ENCODE measurements at places on chromosomes 3 and 15.

GRCh38 chr15:37087131-37087588 lies 13.2 kb downstream of the MEIS2 start:
- DNase-seq: no peak

DNA sequence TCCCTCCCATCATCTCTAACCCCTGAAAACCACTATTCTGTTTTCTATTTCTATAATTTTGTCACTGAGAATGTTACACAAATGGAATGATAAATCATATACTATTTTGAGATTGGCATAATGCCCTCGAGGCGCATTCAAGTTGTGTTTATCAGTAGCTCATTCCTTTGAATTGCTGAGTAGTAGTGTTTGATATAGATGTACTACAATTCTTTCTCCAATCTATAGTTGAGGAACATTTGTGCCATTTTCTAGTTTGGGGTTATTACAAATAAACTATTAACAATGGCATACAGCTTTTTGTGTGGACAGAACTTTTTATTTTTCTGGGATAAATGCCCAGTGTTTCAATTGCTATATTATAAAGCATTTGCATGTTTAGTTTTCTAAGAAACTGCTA lies 86.0 kb downstream of the CCR1 start:
- no peak for DNase-seq

GRCh38 chr3:32216172-32216783 lies 22.2 kb upstream of the CMTM8 start:
- peak; percentile 19 for DNase-seq

DNA sequence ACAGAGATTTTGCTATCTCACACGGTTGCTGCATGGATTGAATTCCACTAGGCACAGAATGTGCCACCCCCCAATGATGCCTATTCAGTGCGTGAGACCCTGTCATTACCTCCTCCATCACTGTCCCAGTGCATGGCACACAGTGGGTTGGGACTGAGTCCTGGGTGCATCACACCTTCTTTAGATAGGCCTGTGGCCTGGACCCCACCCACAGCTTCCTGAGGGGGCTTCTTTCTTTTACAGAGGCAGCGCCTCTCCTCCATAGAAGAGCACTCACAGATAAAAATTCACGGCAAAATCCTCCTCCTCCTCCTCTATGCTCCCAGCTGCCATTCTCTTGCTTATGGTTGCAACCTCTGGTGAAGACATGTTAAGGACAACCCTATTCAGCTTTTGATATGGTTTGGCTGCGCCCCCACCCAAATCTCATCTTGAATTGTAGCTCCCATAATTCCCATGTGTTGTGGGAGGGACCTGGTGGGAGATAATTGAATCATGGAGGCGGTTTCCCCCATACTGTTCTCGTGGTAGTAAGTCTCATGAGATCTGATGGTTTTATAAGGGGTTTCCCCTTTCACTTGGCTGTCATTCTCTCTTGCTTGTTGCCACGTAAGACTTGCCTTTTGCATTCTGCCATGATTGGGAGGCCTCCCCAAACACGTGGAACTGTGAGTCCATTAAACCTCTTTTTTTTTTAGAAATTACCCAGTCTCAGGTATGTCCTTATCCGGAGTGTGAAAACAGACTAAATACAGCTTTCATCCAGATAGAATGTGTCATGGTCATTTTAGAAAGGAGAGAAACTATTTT lies 147.6 kb downstream of the KLF13 start:
- no peak for DNase-seq

- peak; percentile 86 for DNase-seq
These were observed 43.1 kb upstream of the TOPAZ1 start for GRCh38 chr3:44198284-44199269.

- peak; percentile 84 for DNase-seq
These were observed 516.7 kb downstream of the FOXP1 start for GRCh38 chr3:71066849-71067261.

DNA sequence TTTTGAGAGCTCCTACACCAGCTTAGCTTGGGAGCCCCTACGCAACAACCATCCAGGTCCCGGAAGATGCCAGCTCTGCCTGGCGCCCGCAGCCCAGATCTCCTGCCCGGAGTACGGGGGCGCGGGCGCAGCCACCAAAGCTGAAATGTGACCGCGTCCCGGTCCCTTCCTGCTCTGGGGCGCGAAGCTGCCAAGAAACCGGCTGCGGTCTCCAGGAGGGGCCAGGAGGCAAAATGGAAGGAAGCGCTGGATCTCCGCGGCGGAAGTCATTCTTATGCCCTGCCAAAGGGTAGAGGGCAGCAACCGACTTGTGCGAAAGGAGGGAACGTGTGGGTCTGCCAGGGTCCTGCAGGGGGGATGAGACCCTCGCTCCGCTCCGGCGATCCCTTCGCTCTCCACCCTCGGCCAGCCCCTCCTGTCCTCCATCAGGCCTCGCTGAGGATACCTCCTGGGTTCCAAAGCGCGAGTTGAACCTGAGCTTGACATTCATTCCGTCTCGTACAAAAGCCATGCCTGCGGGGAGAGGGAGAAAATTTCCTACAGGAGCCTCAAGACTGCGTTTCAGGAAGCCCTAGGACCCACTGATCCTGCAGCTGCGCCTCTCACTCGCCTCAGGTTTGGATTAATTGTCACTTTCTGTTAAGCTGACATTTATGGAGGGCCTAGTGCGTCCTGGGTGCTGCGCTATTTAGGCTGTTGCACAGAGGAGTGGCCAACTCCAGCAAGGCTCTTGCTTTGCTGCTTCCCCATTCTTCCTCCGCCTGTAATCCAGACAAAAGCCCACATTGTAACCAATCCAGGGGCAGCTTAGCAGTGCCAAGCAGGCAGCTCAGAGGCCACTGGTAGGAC lies 98.3 kb upstream of the VGLL3 start:
- DNase-seq: peak; percentile 74
